ENCODE measurements at places on chromosomes 1 and 21.

DNA sequence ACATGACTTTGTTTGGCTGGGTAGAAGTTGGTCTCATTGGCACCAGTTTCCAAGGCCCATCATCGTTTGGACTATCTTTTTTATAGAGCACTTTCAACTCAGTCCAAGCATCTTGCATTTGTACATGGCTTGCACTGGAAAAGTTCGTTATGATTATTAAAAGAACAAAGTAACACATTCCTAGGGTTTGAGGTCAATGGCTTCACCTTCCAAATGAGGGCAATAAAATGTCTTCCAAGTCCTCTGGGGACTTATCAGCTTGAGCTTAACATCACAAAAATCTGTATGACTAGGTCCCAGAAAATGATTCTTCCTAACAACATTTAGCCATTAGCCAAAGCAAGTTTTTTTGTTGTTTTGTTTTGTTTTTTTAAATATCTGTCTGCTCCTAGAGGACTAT, 610.8 kb downstream of the LMO4 start:
- no peak for DNase-seq

DNA sequence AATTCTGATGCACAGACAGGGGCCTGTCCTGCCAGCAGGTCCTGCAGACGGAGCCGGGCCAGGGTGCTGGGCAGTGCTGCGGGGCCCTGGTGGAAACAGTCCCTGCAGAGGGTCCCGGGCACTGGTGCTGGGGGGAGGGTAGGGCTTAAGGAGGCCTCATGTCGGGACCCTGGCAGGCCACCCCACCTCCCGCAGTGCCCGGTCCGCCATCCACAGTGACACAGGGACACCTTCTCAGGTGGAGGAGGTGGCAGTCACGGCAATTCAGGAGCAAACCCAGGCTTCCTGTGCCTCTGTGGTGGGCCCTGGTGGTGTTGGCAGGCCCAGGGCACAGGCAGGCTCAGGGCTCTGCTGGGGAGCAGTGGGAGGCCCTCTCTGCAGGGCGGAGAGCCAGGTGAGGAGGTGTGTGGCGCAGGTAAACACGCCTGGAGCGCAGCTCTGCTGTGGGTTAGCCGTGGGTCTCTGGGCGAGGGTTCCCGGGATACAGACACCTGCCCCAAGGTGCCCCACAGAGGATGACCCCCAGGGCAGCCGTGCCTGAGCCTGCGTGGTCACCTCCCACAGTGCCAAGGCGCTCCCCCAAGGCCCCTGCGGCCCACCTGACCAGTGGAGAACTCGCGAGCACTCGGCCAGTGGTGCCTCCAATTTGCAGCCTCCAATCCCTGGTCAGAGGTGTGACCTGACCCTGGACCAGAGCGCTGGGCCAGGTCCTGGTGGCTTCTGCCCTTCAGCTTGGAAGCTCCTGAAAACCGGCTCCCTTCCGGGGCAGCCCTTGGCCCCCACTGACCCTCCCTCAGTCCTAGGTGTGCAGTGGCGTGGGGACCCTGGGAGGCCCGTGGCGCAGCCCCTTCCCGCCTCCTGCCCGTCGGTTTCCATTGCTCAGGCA, 19.2 kb downstream of the COL18A1 start:
- no peak for DNase-seq

- DNase-seq, result no peak
Observed at GRCh38 chr1:169106921-169107602, 572 bp downstream of the ATP1B1 start.

GRCh38 chr1:192547501-192547900, 28.1 kb upstream of the RGS1 start:
- no peak for DNase-seq

DNA sequence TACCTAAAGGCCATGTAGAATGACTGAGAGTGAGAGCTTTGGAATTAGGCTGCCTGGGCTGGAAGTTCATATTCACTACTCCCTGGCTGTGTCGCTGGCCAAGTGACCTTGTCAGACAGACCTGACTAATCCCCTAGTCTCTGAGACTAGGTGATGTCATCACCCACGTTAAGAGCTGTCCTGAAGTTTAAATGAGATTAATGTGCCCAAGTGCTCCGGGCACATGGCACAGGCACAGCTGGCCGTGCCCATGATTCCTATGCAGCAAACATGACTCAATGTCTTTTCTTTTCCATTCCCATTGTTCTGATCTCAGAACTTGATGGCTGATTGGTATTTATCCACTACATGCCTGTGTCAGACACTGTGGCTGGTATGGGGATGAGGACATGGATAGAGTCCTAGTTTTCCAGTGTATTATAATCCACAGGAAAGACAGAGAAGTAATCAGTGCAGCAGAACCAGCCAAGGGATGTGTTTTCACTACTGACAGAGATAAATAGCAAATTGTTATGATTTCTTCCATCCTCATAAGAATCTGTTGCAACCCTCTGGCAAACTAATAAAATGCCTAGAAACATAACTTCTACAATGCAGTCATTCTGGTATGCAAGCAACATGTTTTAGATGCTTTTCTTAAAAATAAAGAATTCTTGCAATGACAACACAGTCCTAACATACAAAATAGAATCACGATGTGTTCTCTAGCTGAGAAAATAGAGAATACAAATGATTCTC, 180.9 kb downstream of the PCP4 start:
- no peak for DNase-seq

DNA sequence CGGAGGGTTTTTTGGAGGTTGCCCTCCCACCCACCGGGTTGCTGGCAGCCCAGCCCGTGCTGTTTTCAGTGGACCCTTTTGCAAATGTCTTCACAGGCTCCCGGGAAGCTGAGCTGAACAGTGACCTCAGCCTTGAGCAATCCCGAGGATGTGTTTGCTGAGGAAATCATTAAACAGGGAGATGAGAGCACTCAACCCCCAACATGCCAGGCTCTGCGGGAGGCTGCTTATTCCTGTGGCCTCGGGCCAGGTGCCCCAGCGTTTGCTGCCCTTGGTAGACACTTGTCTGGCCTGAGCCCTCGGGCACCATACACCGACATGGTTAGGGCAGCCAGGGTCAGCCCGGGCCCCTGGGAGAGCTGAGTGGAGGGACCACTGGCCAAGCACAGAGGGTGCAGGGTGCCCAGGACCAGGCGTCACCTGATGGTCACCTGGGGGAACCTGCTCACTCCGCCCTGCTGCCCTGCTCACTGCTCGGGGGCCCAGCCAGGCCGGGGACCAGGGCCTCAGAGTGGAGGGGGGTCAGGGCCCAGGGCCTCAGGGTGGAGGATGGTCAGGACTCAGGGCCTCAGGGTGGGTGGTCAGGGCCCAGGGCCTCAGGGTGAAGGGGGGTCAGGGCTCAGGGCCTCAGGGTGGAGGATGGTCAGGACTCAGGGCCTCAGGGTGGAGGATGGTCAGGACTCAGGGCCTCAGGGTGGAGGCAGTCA, 42.5 kb upstream of the POFUT2 start:
- DNase-seq, result peak; percentile 89

DNA sequence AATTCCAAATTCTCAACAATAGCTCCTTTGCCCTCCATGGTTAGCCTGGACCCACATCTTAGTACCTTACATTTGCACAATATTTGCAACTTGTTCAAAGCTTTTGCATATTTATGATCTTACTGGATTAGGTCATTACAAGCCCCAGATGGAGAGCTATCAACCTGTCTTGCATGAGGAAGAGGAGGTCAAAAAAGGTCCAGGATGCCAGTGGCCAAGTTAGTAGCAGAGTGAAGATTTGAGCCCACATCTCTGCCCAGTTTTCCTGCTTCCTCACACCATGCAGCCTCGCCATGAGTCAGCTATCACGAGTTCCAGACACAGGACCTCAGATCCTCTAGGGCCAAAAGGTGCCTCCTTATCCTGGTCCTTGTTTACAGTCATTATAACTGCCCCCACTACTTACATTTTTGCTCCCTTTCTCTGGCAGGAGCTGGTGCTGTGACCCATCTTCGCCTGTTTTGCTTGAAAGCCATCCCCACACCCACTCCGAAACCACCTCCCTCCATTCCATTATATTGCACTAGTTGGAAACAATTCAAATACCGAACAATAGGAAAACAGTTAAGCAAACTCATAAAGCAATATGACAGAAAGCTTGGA, 5.0 kb upstream of the AHCYL1 start:
- no peak for DNase-seq

DNA sequence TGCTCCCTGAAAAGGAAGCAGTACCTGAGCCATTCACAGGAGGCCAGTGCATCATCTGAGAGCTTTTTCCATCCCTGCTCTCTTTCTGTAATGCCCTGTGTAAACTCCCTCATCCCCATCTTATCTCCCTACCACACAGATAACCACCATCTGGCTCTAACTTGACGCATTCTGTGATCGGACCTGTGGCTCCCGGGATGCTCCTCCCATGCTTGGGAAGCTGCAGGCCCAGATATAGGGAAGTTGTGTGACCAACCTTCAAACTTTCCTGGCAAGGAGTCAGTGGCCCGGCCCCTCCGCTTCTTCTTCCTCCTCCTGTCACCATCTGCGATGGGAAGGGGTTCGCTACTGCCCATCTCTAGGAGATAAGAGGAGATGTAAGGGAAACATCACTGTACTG, 21.1 kb downstream of the MKNK1 start:
- DNase-seq, result no peak

- no peak for DNase-seq
Observed at GRCh38 chr1:181793831-181794230, 267.7 kb downstream of the ZNF648 start.

DNA sequence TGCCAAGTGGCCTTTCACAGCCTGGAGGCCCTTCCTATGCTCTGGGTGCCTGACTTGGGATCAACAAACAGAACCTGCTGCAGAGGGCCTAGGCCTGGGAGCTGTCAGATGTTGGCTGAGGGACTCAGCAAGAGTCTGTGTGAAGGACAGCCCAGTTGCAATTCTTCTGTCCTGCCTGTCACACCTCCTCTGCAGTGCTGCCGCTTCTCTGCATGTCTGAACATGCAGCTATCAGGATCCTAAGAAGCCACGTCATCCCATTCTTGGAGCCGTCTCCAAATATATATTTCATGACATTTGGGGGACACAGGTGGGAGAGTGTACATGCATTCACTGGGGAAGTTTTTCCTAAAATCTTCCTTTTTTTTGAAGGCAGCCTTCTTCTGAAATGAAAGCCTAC, 8.6 kb downstream of the FCAMR start:
- peak; percentile 51 for DNase-seq

- no peak for DNase-seq
Observed at GRCh38 chr1:223775054-223775453, 62.7 kb downstream of the CAPN2 start.

DNA sequence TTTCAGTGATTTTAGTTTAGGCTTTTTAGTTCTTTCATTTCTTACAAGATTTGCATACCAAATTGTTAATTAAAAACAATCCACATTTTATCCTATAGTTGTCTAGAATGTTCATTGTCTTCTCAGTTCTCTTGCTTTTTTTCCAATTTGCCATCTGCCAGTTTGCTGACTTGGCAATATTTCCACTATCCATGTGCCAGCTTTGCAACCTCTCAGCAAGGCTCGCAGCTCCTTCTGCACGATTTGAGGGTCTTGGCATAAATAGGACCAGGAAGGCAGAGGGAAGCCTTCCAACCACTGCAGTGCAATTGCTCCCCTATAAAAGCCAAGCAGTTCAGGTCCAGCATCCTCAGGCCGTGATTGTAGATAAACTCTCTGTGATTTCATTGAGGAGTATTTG, 306.8 kb upstream of the FMN2 start:
- no peak for DNase-seq

- no peak for DNase-seq
Observed at GRCh38 chr1:170032531-170033280, 41.8 kb downstream of the KIFAP3 start.

Measured in mesenteric fat pad (tissue), 1 donor.